Right lung (tissue), 10 donors: ENCODE measurements at places on chromosomes 3 and 15. TPM values are rescaled to one million over a fixed set of nuclear protein-coding genes. Genes with fewer than 3 reads are reported as not detected.

RGMA gene
- polyA plus RNA-seq = 12.9 TPM

IL17RE gene
- 102 TPM for polyA plus RNA-seq

CCRL2 gene
- polyA plus RNA-seq = 5.7 TPM

DNA sequence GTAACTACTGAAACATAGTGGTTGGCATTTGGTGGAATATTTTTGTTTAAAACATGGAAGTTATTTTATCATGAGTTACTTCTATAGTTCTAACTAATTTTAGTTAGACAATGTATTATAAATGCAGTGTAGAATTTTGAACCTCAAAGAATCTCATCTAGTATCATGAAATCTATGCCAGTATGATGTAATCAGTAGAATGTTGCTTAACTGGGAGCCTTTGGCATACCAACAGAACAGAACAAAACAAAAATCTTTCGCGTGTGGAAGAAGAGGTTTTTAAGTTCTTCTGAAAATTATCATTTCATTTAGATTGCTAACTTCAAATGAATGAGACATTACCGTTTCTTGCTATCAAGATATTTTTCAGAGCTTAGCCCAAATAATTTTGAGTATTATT lies 98.4 kb upstream of the LRRFIP2 start:
- no peak for DNase-seq

- no peak for DNase-seq
These were observed 86.3 kb upstream of the MEX3B start for GRCh38 chr15:82132096-82132495.

DNA sequence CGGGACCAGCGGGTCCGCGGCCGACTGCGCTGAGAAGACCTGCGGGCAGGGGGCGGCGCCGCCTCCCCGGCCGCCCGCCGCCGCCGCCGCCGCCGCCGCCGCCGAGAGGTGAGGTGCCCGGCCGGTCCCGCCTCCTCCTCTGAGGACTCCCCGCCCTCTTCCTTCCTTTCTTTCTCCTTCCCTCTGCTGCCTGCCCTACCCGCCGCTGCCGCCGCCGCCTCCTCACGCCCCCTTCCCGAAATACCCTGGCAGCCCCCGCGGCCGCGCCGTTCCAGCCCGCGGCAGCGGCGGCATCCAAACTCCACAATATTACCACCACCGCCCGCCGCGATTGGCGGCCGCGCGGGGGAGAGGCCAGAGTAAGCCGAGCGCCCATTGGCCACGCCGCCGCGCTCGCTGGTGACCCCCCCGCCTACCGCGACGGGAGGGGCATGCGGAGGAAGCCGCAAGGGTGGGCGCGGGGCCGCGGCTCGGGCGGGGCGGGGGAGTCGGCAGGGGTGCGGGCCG lies 61.8 kb upstream of the ANKRD28 start:
- DNase-seq = peak; percentile 84

- peak; percentile 19 for DNase-seq
These were observed 271.9 kb downstream of the SUCLG2 start for GRCh38 chr3:67382536-67382935.

GRCh38 chr15:81398910-81399551 lies 25.0 kb upstream of the TMC3 start:
- no peak for DNase-seq

GRCh38 chr3:192409838-192410683 lies 317.3 kb downstream of the FGF12 start:
- no peak for DNase-seq

- DNase-seq = no peak
These were observed 303.4 kb downstream of the ZNF385D start for GRCh38 chr3:21447476-21448151.

DNA sequence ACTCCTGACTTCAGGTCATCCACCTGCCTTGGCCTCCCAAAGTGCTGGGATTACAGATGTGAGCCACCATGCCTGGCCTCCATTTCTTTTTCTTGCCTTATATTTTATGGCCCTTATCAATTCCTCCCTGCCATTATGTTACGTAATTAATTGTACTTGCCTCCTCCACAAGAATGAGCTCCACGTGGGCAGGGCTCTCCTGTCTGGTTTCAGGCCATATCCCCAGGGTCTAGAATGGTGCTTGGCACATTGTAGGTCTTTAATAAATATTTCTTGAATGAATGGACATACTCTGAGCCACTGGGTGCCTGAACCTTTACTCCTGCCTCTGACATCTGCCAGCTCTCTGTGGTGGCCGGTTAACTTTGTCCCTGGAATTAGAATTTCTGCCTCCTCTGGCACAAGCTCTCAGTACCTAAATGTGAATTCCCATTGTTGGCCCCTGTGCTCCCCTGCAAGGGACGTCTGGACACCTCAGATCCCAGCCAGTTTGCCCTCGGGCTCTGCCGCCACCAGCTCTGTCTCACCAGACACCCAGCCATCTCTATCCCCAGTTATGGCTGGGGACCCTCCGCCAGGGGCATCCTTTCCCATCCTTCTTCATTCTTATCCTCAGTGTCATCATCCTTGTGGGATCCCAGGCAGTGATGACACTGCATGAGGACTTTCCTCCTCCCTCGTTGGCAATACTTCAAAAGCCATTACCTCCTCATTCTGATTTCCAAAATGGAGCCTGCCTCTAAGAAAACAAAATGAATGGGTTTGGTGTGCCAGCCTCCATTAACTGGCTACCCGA lies 165.6 kb upstream of the SMAD3 start:
- no peak for DNase-seq

GRCh38 chr3:12824299-12824698 lies 17.1 kb downstream of the RPL32 start:
- no peak for DNase-seq

DNA sequence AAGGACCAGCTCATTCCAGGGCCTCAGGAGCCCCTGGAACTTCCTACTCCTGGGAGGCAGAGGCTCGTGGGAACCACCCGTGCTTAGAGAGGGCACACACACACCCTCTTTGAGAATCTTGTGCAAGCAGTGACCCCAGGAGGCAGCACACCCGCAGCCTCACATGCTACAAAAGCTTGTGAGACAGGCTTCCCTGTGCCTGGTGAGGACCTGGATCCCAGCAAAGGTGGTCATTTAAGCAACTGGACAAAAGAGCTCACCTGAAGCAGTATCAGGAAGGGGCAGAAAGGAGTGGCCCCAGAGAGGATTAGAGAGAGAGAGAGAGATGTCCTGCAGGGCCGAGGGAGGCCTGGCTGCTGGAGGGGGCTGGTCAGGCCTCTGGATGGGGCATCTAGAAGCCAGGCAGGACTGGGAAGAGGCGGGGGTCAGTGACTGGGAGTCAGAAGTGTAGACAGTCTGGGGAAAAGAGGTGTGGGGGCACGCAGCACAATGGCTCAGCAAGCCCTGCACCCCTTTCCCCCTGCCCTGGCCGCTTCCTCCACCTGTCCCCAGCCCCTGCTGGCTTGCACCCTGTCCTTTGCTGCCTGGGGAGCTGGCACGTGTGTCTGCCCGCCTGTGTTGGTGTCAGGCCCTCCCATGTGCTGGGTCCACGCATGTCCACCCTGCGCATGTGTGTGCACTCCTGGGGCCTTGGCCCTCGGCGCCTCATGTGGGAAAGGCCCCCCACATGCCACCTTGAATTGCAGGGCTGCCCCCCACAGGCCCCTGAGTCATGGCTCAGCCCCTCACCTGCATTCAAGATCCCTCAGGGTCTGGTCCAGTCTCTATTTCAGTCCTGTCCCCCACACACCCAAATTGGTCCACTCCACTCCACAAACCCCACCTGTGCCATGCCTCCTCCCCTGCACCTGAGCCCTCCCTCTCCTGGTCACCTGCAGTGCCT lies 36.9 kb downstream of the TSPAN3 start:
- no peak for DNase-seq

DNA sequence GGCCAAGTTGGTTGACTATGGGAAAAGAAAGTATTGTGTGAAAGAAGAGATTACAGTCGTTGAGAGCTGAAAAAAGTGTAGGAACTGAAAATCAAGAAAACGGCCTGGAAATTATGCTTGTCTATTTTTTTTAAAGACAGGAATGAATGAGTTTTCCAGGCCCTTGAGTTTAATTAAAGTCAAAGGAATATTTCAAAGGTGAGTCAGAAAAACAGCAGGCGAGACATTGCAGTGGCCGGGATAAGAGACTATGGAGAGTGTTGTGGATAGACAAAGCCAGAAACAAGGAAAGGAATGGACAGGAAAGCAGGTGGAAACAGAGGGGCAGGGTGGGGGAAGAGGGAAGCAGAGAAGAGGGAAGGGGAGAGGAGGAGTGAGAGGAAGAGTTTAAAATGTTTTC lies 275.1 kb upstream of the LRTM1 start:
- no peak for DNase-seq

DNA sequence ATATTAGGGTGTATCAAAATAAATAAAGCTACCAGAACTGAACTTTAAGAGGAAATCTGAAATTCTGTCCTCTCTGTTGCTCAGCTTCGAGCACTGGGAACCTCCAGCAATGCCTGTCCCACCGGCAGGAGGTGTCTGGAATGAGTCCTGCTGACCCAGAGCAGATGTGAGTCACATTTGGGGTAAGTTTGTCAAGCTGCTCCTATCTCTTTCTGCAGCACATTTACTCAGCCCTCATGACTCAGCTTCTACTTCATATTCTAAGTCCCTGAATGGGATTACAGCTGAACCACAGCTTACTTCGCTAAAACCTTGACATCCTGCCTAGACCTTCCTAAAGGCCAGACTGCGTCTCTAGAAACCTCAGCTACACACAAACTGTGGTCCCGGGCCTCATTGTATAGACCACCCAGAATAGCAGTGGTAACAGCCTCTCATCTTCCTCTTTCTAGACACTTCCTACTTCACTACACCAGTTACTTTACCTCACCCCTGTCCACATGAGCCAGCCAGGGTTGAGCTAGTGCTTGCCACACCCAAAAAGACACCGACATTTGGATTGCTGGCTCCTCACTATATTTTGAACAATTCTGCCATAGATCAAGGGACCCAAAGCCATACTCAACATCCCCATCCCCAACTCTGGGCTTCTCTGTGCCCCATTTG lies 109.6 kb upstream of the TMCO5A start:
- DNase-seq = no peak

DNA sequence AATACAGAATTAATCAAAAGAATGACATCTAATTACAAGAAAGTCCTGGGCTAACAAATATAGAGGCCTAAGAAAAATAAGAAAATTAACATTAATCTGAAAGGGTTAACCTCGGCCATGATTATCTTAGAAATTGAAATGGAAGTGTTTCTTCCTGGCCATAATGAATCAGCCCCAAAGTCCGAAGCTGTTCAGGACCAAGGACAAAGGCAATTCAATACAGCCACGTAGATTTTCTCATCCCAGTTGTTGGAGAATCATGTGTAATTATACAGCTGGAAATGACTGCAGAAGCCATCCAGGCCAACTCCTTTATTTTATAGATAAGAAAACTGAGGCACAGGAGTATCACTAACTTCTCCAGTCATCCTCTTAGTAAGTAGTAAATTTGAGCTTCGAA lies 38.0 kb upstream of the GBE1 start:
- no peak for DNase-seq

GRCh38 chr3:63870615-63871005 lies 6.9 kb downstream of the ATXN7 start:
- no peak for DNase-seq

DNA sequence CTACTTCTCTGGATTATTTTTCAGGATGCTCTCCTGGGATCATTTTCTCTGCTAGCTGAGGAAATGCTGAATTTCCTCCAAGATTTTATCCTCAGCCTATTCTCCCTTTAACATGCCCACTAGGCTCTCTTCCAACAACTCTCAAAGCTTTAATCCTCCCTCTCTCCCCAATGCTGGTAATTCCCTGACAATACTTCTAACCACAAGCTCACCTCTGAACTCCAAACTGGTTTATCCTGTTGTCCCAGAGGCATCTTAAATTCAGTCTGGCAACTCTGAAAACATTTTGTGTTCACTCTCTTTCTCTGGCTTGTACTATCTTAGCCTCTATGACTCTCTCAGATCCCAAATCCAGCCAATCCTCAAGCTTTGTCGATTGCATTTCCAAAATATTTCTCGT lies 490.3 kb downstream of the MECOM start:
- DNase-seq = no peak

DNA sequence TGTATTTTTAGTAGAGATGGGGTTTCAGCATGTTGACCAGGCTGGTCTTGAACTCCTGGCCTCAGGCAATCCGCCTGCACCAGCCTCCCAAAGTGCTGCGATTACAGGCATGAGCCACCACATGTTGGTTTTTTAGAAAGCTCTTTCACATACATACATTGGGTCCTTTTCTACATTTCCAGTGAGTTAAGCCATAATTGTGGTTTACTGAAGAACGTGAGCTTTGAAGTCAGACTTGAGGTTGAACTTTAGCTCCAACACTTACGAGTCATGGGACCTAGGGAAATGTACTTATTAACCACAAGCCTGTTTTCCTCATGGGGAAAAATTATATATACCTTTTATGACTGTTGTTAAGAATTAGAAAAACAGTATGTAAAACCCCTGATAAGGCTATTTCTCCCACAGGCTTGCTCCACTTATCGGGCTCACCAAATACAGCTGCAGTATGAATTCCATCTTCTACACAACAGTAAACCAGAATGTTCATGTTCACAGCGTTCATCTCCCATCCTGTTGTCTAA lies 39.0 kb downstream of the GPR160 start:
- DNase-seq = no peak

GRCh38 chr3:10492364-10493201 lies 12.8 kb downstream of the ATP2B2 start:
- no peak for DNase-seq

GRCh38 chr15:46786590-46787285 lies 930.6 kb upstream of the SEMA6D start:
- DNase-seq = no peak

DNA sequence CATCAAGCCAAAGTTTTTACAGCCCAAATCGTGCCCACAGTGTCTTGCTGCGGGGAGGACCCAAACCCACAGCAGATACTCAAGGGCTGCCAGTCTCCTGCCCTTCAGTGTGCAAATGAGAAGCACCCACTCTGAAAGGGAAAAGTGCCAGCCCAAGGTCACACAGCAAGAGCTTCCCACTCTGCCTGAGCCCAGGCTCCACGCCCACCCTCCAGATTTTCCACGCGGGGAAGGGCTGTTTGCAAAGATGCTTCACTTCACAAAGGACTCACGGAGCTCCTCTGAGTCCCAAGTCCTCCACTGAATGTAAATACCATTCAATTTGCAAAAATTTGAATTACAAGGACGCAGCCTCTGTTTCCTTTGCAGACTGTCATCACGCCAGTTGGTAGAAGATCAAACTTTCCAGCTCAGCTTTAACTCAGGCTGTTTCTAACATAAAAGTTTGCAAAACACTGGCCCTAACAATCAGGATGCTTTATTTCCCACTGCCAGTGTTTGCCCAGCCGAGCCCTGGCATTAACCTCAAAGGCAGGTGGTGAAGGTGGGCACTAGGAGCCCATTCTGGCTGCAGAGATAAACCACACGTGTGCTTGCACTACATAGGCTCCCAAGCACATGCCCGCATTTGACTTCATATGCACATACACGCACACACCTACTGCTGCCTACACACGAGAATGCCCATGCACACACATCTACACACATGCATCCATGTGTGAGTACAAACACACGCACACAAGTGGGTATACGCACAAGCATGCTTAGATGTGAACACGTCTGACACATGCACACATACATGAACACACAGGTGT lies 7.6 kb downstream of the CACNA2D2 start:
- no peak for DNase-seq

- DNase-seq = no peak
These were observed 1.4 kb downstream of the CNTN3 start for GRCh38 chr3:74613060-74613459.
